ENCODE measurements at places on chromosomes 4 and X.

GRCh38 chr4:25131926-25132325 is 28.3 kb downstream of the SEPSECS start:
- DNase-seq, result no peak

DNA sequence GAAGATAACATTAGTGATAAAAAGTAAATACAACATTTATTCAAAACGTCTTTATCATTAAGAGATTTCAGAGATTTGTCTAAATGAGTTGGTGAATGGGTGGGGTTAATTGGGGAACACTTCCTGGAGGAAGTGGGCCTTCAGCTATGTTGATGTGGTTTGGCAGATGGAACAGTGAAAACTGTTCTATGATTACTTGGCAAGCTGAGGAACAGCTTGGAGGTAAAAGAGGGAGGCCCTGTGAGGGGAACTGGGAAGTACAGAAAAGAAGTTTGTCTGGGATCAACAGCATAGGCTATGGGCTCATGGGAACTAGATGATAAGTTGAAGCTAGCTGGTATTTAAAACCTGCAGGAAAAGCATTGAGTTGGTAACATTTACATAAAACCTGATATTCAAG is 26.0 kb downstream of the OCRL start:
- no peak for DNase-seq

DNA sequence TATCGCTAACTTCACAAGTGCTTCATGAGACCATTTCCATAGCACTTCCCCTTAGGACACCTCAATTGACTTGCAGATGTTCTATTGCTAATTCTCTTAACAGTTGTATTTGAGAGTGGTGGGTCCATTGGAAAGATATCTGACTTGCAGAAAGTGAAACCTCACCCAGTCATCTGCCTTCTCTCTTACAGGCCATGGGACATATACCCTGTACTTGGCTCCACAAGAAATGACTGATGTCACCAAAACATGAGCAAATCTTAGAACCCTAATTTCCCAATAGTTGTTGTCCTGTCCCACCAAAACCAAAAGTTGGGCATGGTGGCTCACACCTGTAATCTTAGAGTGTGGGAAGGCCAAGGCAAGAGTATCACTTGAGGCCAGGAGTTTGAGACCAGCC is 101.9 kb upstream of the MAML3 start:
- no peak for DNase-seq

- no peak for DNase-seq
Observed at GRCh38 chr4:119946359-119946758, 120.3 kb downstream of the MAD2L1 start.

DNA sequence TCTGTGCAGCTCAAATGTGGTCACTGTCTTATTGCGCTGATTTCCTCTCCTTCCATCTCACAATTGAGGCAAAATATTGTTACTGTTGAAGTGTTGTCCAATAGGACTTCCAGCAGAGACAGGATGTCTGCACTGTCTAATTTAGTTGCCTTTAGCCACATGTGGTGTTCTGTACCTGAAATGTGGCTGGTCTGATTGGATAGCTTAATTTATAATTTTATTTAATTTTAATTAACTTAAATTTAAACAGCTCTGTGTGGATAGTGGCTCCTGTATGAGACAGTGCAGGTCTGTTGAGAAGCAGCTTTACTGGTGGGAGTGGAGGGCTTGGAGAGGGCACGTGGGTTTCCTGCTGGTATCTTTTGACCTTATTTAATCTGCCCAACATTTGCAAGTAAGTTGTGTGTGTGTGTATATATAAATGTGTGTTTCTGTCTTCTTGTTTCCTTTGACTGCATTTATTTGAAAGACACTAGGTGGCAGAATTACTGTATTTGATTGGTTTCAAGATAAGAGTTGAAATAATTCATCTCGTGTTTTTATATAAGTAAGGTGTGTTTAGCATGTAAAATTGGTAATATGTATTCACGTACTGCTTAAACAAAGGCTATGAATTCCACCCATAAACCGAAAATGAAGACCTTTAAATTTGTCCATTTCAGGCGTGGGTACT is 55.3 kb upstream of the MSANTD1 start:
- DNase-seq, result no peak

Measured in nephron progenitor cell (in vitro differentiated cells).